ENCODE measurements at places on chromosomes 12 and 14. TPM values are rescaled to one million over a fixed set of nuclear protein-coding genes. Genes with fewer than 3 reads are reported as not detected.

- H3K4me1 ChIP-seq = peaks cover 33% of the 10 kb centered on the region
- H3K4me3 ChIP-seq = no peak overlapping the region
- no peak for DNase-seq
- H3K36me3 ChIP-seq = peaks cover 49% of the 10 kb centered on the region
- no peak overlapping the region for H3K27ac ChIP-seq
These were observed 59.5 kb downstream of the SYNE2 start for GRCh38 chr14:63912286-63912685.

GRCh38 chr12:104285740-104286515 lies 17.6 kb upstream of the EID3 start:
- peaks cover 16% of the 10 kb centered on the region for H3K36me3 ChIP-seq
- no peak for DNase-seq
- peaks cover 5% of the 10 kb centered on the region for H3K27me3 ChIP-seq

GRCh38 chr12:41635626-41636364 lies 447.7 kb downstream of the PDZRN4 start:
- H3K36me3 ChIP-seq = no peaks in the 10 kb centered on the region
- H3K27ac ChIP-seq = no peak overlapping the region
- H3K4me3 ChIP-seq = no peak overlapping the region
- H3K4me1 ChIP-seq = no peaks in the 10 kb centered on the region

FANCM gene
- 17.2 TPM for total RNA-seq

RFLNA gene
- not detected for total RNA-seq

TIGAR gene
- 15.8 TPM for total RNA-seq

GPD1 gene
- 0.23 TPM for total RNA-seq

GRCh38 chr12:6631549-6631961 lies 4.2 kb downstream of the LPAR5 start:
- peak overlapping the region; percentile 96 for H3K27ac ChIP-seq
- peak overlapping the region; percentile 76 for H3K4me3 ChIP-seq
- H3K36me3 ChIP-seq = peaks cover 4% of the 10 kb centered on the region
- DNase-seq = peak; percentile 44
- peaks cover 72% of the 10 kb centered on the region for H3K4me1 ChIP-seq
- H3K27me3 ChIP-seq = no peaks in the 10 kb centered on the region

ARG2 gene
- 2.3 TPM for total RNA-seq

DNA sequence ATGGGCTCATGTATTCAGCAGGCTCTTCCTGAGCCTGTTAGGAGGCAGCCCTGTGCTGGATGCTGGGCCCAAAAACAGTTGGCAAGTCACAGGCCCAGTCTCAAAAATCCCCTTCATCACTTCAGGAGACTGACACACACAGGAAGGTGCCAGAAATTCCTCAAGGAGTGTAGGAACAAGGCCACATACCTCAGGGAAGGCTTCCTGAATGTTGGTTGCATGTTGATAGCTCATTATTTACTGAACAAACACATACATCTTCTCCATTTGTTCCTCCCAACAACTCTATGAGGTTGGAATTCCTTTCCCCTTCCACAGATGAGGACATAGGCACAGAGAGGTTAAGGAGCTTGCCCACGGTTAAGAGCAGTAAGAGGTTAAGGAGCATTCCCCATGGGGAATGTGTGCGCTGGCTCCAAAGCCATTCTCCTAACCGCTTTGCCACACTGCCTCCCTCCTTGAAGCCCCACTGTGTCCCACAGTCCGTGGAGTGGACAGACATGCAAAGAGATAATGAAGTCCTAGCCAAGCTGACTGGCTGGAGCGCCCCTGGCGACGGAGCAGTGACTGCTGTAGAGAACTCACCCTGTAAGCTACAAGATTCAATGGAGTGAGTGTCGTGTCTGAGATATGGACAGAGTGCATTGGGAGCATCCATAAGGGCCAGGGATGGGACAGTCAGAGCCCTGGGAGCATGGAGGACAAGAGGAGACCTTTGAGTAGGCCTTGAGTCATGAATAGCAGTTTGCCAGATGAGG lies 3.3 kb downstream of the HHIPL1 start:
- H3K4me3 ChIP-seq = no peak overlapping the region
- no peaks in the 10 kb centered on the region for H3K36me3 ChIP-seq
- no peak for DNase-seq
- H3K4me1 ChIP-seq = peaks cover 2% of the 10 kb centered on the region

GRCh38 chr12:108063192-108063591 lies 65.9 kb upstream of the WSCD2 start:
- no peaks in the 10 kb centered on the region for H3K36me3 ChIP-seq
- DNase-seq = peak; percentile 23
- H3K27me3 ChIP-seq = peaks cover 1% of the 10 kb centered on the region
- no peaks in the 10 kb centered on the region for H3K4me1 ChIP-seq

FOXM1 gene
- 142 TPM for total RNA-seq
